ENCODE measurements at places on chromosomes 11 and 22.

- no peak for DNase-seq
These were observed 123.9 kb downstream of the OPCML start for GRCh38 chr11:133408402-133408801.

DNA sequence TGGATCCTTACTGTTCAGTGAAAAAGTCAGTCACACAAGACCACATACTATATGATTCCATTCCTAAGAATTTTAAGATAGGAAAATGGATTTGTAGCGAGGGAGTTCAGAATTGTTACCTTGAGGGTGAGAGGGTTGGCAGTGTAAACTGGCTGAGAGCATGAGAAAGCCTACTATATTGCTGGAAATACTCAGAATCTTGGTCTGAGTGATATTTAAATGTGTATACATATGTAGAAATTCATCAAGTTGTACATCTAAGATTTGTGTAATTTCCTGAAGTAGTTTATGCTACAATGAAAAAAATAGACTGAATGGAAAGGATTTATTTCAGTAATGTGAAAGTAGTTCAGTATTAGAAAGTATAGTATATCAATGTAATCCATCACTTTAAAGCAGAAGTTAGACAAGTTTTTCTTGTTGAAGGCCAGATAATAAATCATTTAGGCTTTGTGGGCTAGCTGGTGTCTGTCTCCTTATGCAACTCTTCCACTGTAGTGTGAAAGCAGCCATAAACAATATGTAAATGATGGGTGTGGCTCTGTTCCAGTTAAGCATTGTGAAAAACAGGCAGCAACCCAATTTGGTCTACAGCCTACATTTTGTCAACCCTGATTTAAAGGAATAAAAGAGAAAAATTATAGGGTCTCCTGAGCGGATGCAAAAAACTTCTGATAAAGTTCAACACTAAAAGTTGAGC lies 127.2 kb upstream of the THY1 start:
- no peak for DNase-seq

GRCh38 chr22:28188178-28188879 lies 269.3 kb upstream of the PITPNB start:
- no peak for DNase-seq

- no peak for DNase-seq
These were observed 2.4 kb downstream of the UCP2 start for GRCh38 chr11:73980001-73980961.

DNA sequence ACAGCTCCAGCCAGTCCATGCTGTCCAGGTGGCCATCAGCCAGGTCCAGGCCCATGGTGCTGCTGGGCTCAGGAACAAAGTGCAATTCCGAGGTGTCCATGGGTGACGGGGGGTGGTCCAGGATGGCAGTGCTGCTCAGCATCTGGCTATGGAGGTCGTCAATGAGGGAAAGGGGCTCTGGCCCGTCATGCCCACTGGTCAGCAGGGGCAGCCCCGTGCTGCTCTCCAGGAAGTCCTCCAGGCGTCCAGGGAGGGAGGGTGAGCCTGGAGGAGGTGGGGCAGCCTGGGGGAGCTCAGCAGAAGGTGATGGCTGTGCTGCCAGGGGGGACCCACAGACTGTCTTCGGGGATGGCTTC lies 41.1 kb downstream of the SGSM3 start:
- DNase-seq = no peak

DNA sequence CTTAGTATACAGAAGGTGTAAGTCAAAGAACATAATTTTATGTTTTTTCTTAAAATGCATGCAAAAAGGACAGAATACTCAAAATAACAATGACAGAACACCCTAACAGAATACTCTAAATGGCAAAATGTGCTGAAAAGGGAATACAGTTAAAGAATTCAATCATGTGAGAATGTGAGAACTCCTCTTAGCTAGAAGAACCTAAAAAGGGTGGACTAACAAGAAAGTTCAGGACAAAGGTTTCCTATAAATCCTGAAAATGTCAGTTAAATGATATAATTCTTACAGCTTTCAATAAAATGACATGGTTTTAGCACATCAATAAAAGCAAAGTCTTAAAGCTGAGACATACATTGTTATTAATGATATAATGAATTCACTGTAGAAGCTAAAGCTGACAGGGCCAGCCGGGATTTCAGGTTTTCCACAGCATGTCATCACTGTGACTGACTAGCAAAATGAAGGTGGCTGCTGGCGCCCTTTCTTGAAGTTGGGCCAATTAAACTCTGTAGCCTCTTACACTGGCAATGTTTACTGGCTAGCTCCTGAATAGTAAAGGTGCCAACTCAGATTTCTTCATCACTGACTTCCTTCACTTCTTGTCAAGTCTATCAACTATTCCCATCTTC lies 244.4 kb downstream of the TTC28 start:
- DNase-seq = no peak

GRCh38 chr11:468493-468892 lies 18.4 kb downstream of the PTDSS2 start:
- DNase-seq = no peak

DNA sequence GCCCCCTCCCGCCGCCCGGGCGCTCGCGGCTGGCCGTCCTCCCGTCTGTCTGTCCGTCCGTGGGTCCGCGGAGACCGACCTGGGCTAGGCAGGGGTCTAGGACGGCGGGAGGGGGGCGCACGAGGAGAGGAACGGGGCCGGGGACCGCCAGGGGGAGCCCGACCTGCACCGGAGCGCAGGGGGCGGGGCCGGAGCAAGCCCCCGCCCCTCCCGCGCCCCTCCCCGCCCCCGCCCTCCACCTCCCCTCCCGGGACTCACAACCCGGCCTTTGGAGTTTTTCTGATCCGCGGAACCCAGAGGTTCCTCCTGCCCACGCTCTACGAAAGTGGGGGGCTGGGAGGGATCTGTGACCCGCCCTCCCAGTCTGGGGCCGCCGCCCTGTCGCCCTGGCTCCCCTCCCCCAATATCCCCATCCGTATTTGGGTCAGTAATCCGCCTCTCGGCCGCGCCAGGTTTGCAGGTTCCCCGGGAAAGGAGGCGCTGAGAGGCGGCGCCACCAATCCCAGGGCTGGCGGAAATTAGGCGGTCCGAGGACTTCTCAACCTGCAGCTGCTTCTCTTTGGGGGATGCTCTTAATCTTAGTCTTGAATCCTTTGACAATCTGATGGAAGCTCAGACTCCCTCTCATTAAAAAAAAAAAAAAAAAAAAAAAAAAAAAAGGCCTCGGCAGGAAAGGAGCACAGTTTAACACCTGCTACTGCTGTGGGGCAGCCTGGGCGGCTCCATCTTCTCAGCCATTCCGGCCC lies 925 bp upstream of the KCNJ11 start:
- no peak for DNase-seq

- DNase-seq = no peak
These were observed 15.7 kb downstream of the USP28 start for GRCh38 chr11:113859665-113860064.

DNA sequence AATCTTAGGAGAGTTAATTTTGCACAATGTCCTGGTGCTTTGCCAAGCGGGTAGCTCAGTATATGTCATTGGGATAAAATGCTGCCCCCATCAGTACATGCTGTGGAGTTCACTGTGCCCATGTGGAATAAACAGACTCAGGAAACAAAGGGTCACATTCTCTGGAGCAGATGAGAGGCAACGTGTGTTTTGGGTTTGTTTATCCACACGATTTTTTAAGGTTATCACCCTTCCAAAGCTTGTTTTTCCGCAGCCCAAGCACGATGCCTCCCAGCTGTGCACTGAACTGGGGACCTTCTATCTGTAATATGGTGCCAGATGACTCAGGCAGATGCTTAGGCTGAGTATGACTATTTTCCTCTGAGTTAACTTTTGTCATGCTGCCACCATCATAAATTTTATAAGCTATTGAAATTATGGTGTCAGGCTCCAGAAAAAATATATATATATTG lies 6.5 kb downstream of the OR4D6 start:
- no peak for DNase-seq

DNA sequence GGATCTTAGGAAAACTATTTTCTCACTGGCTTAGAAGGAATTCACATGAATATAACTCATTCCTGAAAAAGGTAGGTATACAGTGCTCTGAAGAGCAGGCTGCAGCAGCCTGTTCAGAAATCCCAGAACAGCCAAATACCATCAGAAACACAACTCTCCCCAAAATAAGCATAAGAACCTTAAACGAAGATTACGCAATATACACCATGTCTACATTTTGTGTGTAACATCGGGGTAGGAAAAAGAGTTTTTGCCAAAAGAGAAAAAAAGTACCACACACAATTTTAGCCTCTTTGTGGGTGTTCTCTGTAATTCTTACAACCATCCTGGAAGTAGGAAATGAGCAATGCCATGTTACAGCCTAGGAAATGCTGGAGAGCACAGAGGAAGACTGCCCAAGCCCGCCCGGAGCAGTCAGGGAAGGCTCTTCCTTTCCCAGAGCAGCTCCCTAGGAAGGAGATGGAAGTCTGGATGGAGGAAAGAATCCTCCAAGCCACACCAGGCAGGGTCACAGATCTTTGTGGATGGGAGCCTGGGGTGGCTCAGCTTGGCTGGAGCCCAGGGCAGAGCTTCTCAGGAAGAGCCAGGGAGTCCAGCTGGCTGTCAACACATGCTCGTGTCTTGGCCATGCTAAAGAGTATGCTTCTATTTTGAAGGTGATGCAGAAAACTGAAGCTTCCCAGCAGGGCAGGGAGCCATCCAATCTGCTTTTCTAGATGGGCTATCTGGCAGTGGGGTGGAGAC lies 49.7 kb upstream of the ARFGAP3 start:
- DNase-seq = peak; percentile 47

DNA sequence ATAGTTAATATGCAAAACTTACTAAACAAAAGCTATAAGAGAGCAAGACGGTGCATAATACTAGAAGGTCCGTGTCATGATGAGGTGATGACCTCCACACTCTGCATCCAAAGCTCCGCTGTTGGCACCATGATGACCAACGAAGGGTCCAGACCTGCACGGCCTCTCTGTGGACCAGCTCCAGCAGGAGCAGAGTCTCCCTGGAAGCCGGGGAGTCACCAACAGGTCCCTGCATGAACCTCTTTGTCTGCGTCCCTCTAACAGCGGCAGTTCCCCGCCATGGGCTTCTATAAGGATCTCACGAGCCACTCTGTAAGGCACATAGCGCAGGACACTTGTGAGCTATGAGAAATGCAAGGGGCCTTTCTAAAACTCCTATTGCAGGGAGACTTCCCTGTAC lies 517.3 kb downstream of the BRD1 start:
- DNase-seq = no peak

DNA sequence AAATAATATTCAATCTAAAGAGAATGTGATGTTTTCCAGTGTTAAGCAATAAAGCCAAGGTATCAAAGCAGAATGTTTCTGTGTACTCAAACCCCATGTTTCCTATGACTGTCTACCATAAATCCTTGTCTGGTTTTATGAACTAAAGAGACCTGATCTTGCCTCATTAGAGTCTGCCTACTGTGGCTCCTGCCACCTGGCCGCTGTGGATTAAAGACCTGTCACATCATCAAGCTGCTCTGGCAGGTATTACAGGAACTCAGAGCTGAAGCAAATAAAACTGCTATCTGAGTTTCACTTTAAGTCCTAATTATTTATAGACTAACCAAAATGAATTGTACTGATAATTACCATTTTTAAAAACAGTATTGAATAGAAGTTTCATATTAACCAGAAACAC lies 207.8 kb upstream of the CCDC90B start:
- no peak for DNase-seq

- DNase-seq = no peak
These were observed 83.3 kb upstream of the PRDM11 start for GRCh38 chr11:45062974-45063635.

DNA sequence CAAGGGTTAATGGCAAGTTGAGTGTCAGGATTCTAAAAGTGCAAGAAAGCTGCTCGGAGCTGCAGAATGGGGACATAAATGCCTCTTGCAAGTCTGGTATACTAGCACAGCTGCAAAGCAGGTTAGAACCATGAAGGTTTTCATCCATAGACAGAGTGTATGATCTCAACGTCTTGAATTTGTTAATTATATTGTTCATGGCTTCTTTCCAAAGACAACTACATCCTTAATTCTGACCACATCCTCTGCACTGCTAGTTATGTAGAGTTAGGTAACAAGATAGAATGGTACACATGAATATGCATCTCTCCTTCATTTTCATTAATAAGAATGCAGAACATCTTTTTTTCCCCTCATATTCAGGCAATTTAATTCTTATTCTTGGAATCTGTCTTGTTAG lies 34.2 kb downstream of the EXPH5 start:
- DNase-seq = no peak

DNA sequence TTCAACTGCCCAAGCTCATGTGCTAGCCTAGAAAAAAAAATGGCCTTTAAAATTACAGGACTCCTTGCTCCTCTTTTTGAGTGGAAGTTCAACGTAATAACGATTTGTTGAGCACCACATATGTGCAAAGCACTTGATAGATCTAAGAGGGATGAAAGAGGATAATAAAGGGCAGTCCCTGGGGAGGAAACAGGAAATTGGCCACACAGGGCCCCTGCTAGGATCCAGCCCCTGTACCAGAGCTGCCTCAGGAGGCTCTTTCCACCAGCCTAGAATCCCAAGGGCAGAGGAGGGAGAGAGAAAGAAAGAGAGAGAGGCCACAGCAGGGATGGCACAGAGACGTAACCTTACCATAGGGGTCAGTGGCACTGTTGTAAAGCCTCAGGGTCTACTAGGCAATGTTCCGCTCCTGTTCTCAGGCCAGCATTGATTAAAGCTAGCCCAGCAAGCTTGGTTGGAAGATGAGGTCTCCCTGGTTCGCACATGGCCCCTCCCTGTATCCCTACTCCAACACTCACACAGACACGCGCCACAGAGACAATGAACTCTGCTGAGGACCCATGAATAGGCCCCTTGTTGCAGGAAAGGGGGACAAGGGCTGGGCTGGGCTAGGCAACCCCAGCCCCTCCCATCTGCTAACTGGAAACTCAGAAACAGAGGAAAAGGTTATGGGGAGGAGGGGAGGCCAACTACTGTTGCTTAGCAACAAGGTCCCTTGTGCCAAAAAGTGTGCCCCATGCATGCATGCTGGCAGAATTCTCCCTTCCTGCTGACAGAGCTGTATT lies at the start of gene TMPRSS5:
TMPRSS5 (minus strand) TSS at position 438 of the 785 bp plus-strand sequence; CDS start at position 354, 84 bp downstream.
- DNase-seq = no peak

GRCh38 chr11:125950696-125951651 lies 5.1 kb downstream of the VSIG10L2 start:
- no peak for DNase-seq

- no peak for DNase-seq
These were observed 87.8 kb downstream of the SHANK2 start for GRCh38 chr11:71164621-71165020.

- DNase-seq = no peak
These were observed 29.0 kb upstream of the ACCSL start for GRCh38 chr11:44018829-44019228.

DNA sequence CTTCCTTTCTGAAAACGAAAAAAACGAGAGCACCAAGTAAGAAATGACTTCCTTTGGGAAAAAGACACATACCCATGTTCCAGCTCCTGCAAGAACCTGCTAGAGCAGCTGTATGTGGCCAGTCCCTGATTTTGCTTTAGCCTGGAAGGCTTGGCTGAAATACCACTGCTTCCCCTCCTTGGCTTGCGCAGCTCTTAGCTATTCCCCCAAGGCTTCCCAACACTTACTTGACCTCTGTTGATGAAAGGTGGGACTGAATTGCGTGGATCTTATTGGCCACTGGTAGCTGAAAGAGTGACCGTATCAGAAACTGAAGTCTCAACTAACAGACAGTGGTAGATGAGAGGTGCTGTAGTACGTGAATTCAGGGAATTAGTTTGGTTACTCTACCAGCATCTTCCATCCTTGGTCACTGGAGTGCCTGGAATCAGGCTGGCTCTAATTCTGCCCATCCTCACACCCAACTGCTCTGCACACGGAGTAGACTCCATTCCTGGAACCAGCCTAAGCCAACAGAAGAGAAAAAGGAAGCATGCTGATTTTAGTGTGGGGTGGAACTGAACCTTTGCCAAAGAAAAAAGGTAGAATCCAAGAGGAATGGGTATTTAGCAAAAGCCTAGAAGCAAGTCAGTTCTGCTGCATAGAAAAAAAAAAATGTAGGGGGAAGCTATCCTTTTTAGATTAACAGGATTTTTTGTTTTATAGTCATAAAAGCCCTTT lies 73.8 kb upstream of the CRTAM start:
- DNase-seq = no peak
